ENCODE measurements at places on chromosomes 1 and 21.

DNA sequence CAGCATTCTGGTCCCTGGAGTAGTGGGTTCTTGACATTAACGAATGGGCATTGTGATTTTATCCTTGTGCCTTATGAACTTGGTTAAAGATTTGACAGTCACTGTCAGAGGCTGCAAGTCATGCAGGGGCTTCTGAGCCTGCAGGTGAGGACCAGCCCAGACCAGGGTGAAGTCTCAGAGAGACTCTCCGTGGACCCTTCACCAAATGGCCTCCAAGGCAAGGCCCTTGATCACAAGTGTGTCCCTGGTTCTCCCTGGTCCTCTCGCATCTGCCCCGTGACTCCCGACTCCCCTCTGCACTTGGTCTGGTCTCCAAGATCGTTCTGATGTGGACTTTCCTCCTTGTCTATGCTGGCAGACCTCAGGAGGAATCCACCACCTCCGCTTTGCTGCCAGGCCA is 476.5 kb upstream of the VAMP3 start:
- DNase-seq: no peak

DNA sequence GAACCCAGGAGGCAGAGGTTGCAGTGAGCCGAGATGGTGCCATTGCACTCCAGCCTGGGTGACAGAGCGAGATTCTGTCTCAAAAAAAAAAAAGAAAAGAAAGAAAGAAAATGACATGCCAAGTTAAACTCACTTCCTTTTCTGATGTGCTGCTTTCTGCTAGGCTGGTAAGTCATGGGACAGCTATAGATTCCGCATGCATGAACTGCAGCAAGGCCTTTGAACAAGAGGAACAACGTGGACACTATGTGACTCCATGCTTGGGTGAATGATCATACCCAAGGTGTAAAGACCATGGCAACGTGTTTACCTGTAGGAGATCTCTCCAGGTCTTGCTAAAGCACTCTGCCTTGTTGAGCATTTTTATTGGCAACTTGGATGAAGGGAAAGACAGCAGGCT is 10.3 kb upstream of the TTF2 start:
- no peak for DNase-seq

DNA sequence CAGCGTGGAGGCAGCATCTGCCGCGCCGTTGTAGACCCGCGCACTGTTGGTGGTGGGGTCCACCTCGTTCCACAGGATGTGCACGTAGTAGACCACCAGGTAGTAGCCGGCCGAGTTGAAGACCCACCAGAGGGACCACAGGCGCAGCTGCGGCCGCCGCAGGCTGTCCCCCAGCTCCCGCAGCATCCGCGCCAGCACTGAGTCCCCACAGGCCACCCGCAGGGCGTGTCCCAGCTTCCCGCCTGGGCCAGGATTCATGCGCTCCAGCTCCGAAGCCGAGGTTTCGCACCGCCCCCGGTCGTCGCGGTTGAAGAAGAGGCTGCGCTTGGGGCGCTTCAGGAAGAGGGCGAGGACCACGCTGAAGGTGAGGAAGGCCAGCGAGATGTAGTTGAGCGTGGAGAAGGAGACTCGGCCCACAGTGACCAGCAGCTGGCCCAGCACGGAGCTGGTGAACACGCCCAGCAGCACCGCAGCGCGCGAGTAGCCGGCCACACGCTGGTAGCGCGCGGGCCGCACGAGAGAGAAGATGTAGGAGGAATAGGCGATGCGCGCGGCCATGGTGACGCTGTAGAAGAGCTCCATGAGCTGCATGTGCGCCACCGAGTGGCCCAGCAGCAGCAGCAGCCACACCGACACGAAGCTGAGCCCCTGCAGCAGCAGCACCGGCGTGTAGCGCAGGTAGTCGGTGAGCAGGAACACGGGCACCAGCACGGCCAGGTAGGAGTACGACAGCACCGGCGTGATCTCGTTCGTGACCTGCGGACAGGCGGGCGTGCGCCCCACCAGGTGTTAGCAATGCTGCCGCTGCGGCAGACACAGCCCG is 10.6 kb downstream of the SLC19A1 start:
- DNase-seq: no peak

- no peak for DNase-seq
Measured at GRCh38 chr1:18309552-18310155, 171.1 kb upstream of the KLHDC7A start.

DNA sequence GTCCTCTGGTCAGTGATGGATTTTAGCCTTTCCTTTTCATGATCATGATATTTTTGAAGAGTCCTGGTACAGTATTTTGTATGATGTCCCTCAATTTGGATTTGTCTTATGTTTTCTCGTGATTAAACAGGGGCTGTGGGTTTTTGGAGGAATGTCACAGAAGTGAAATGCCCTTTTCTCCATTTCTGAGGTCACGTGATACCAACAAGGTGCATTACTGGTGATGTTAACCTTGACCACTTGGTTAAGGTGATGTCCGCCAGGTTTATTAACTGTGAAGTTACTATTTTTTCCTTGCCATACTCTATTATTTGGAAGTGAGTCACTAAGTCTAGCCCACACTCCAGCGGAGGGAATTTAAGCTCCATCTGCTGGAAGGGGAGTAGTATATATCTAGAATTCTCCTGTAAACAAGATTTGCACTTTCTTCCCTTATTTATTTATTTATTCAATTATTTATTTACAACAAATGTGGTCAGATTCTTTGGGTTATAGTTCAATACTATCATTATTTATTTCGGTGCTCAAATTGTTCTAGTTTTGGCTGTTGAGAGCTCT is 123.4 kb downstream of the HIVEP3 start:
- DNase-seq: no peak

DNA sequence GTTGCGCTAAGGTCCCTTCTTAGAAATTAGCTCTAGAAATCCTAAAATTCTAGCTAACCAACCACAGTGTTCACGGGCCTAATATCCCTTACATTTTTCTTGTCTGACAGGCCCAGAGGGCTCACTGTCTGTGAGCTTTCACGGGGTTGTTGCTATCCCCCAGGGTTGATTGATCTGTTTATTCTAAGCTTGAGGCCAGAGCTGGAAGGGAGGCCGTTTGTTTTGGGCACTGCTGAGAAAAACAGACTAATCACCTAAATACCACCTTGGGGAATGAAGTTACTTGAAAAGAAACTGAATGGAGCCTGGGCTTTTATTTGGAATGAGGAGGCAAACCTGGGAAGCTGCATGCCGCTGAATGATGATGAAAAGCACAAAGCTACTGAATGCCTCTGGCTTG is 162.4 kb downstream of the KIF26B start:
- no peak for DNase-seq

- DNase-seq: no peak
Measured at GRCh38 chr1:30816211-30817076, 58.9 kb upstream of the LAPTM5 start.

GRCh38 chr1:241742084-241742483 is 90.0 kb downstream of the WDR64 start:
- DNase-seq: no peak

DNA sequence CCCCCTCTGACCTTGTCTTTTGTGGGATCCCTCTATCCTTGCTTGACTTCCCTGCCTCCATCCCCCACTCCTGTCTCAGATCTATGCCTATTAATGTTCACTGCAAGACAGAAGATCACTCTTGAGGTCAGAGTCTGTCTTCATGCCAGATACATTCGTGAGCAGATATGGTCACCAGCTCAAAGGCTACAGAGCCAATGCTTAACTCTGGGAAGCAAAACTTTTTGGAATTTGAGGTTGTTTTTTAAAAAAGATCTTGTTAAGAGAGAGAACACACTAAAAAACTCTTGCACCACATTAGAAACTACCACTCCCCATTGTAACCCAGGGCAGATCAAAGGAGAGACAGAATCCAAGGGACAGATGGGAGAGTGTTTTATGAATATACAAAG is 17.1 kb upstream of the A3GALT2 start:
- no peak for DNase-seq

DNA sequence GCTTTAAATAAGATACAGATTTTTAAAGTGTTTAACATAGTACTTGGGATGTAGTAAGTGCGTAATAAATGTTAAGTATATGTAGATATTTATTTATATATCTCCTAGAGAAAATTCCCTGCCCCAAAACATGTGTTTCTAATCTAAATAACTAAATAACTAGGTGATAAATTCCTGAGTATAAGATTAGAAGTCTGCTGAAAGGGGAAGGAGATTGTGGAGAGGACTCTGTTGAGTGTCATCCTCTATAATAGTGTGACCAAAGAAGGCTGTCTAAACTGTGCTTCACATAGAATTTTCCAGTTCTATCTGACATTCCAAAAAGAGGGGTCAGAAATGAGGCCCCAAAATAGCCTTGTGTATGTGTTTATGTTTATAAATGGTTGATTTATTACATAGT is 590.5 kb upstream of the ADAMTS5 start:
- no peak for DNase-seq

GRCh38 chr21:24118738-24119459 is 1488.4 kb downstream of the MRPL39 start:
- DNase-seq: no peak

GRCh38 chr21:28025111-28025510 is 967.6 kb downstream of the LTN1 start:
- no peak for DNase-seq

DNA sequence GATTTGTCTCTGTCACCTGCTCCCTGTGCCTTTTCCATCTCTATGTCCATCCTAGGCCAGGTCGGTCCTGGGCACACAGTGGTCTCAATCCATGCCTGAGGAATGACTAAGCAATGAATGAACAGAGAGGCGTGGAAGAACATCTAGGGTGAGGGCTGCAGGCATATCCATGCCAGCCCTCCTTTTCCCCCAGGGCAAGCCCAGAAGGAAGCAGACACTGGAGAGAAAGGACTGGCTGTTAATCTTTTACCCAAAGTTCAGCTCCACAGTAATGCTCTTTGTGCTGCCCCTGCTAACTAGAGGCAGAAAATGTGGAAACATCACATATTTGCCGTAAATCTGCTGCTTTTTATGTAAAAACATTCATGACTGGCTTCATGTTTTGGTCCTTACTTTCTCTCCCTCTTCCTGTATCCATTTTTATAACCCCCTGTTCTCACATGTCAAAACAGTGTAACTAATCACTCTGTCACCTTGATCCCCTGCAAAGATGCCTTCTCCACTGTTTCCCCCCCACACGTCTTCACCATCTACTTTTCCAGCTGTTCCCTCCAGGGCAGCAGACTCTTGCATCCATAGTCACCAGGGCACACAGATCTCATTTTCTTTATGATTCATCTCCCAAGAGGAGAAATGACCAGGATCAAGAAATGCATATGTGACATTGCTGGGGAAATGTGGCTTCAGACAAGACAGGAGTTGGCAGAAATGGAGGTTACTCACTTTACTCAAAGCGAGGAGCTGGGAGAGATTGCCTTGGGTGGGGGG is 166.4 kb upstream of the PROX1 start:
- no peak for DNase-seq

DNA sequence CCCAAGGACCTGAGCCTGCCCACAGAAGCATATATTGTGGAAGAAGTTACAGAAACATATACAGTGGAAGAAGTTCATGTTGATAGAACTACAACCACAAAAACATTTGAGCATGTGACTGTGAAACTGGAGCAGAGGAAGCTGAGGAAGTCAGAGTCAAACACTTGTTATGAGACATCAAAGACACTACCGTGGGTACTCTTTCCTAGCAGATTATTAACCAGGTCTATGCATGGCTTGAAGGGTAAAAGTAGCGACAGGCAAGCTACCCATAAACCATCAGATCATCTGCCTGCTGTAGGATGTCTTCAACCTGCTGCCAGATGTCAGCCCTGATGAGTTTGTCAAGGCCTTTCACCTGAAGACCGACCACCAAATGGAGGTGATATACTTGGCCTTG is 35.8 kb downstream of the IVNS1ABP start:
- DNase-seq: no peak

DNA sequence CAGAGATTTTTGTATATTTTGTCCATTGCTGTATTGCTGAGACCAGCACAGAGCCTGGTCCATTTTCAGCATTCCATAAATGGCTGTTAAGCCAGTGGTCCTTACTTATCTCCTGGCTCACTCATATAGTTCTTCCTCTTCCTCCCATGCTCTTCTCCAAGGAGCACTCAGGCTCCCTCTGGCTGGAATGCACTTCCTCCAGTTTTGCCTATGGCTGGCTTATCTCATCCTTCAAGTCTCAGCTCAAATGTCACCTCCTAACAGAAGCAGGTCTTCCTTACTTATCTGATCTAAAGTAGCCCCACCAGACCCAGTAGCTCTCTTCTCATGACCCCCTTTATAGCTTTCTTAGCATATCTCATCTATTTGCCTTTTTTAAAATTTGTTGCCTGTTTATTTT is 146.9 kb downstream of the SLC30A10 start:
- no peak for DNase-seq

DNA sequence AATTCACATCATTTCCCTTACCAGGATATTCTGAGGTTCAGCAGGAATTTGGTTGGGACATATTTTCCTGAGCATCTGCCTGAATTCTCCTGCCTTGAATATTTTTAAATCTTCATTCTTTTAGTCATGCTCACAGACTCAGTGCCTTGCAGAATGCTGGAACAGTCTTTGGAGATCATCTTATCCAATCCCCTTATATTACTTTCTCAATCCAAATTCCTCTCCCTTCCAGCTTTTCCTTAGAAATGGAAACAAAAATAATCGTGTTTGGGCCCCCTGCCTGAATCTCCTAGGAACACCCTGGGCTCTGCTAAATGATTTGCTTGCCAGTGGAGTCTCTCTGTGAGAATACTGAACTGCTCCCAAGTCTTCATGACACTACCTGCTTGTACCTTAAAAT is 38.4 kb downstream of the LHX8 start:
- DNase-seq: no peak

DNA sequence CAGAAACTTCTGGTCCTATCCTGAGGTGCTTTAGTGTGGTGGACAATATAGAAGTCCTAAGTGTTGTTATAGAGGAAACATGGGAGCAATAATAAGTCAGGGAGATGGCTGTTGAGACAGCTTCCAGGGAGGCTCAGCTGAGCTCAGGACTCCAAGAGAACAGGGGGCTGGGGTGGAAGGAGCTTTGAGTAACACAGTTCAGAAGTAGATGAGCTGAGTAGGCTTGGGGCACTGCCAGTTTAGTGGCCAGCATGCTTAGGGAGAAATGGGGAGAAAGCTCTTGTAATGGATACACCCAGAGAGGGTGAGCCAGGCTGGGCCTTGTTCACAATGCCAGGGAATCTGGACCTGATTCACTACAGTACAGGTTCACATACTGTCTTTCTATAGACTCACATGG is 201.6 kb downstream of the DAB1 start:
- DNase-seq: no peak

- no peak for DNase-seq
Measured at GRCh38 chr1:149966405-149966804, 29.7 kb upstream of the MTMR11 start.

Measured in stimulated activated CD4-positive, alpha-beta T cell treated with anti-CD3 and anti-CD28 coated beads, TNF-alpha, amount 100 ng/mL, for 4 hours (primary cell).